ENCODE measurements at places on chromosomes 11 and 22.

- DNase-seq, result no peak
Observed at GRCh38 chr11:68689737-68690625, 5.6 kb downstream of the GAL start.

DNA sequence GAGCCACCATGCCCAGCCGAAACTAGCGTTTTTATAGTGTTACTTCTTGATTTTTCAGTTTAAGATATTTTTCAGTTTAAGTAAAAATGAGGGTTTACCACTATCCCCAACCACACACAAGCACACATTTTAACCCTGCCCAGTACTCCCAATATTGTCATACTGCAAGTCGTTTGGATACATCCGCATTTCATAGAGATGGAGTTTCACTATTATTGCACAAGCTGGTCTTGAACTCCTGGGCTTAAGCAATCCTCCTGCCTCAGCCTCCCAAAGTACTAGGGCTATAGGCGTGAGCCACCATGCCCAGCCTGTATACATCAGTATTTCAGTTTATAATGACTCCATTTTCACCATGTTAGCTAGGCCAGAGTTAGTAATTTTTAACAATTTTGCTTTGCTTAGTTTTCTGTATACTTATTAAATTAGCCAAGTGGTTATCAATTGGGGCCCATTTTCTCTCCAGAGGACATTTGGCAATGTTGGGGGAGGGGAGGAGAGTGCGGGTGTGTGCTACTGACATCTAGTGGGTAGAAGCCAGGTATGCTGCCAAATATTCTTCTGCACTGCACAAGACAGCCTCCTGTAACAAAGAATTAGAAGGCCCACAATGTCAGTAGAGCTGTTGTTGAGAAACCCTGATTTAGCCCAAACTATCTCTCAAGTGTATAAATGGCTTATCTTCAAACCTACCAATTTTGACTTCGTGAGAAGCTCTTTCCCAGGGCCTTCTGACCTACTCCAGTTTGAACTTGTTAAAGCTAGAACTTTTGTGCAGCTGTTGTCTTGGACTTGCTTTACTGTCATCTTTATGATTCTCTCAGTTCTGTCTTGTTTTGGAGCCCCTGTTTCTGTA lies 7.3 kb downstream of the USP47 start:
- DNase-seq, result peak; percentile 44

- no peak for DNase-seq
Observed at GRCh38 chr11:134988495-134988894, 576.5 kb upstream of the B3GAT1 start.

DNA sequence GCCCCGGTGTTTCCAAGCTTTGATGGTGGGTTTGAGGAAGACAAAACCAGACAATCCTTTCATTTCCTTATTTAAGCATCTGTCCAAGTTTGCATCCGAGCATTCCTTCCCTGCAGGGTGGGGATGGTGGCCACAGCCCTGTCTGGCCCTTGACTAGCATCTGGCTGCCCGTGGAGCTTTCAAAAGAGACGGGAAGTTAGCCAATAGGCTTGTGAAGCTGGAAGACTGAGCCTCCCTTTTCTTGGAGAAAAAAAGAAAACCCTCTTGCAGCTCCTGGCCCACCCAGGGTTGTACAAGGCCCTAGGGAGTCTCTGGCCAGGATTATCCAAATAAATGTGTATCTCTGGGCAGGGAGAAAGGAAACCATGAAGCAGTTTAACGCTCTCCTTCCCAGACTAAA lies 60.6 kb downstream of the MICAL2 start:
- no peak for DNase-seq

DNA sequence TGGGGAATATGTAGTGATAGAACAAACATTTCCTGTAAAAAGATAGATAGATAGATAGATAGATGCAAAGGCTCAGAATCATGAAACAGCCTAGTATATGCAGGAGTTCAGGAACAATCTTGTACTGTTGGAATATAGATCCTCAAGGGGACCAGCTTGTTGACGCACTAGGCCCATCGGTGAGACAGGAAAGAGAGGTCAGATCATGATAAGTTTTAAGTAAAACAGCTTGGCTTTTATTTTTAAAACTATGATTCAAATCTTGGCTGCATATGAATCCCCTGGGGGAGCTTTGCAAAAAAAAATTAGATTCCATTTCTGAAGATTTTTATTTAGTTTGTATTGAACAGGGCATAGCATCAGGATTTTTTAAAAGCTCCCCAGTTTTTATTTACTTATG lies 185.8 kb downstream of the TRPC6 start:
- no peak for DNase-seq

GRCh38 chr11:21603886-21604285 lies 589.0 kb upstream of the ANO5 start:
- DNase-seq, result no peak

DNA sequence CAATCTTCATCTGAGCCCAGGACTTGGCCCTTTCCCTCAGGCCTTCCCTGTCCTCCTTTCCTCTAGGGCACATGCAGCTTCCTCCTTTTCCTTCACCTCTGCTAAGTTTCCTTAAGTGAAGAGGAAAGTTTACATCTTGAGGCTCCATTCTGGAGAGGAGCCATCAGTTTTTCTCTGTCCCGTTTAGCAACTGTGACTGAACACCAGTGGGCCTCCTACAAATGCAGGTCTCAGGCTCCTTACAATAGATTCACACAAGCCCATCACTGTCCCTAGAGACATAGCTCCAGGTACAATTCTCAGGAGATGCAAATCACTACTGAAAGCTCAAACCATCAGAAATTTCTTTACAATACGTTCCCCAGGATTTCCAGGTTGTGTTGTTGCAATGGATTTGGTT lies 23.3 kb upstream of the LYVE1 start:
- DNase-seq, result no peak

- DNase-seq, result no peak
Observed at GRCh38 chr11:58963551-58964104, 24.3 kb downstream of the GLYATL1 start.

- DNase-seq, result peak; percentile 86
Observed at GRCh38 chr22:36644333-36644757, 59.2 kb downstream of the CACNG2 start.

DNA sequence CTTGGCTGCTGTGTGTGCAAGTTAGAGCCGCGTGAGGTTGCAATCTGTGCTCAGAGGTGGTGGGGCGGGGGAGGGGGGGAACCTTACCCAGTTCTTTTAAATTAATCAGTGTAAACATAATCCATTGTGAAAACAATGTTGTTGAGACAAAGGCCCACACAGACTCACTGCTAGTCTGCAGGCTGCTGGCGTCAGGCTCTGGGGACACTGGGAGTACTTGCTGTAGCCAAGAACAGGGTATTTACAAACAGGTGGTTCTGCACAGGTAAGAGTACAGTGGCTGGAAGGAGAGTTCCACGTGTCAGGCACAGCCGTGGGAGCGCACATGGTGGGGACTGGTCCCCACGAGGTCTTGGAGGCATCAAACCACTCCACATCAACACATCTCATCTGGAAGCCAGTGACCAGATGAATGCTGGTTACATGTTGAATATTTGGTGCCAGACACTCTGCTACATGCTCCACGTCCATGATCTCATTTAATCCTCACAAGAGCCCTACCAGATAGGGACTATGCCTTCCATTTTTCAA lies 27.4 kb downstream of the SCUBE1 start:
- DNase-seq, result no peak

DNA sequence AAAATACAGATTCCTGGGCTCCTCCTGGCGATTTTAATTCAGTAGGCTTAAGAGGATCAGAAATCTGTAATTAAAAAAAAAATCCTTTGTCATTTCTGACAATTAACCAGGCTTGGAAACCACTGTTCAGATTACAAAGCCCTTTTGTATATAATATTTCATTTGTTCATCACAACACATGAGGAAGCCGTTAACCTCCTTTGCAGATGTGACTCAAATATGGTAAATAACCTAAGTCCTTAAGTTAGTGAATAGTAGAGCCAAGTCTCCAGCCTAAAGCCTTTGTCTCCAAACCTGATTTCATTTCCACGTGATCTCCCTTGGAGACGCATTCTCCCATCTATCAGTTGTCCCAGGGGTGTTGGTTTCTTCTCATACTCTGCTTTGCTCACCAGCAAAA lies 67.6 kb downstream of the UBASH3B start:
- DNase-seq, result no peak

GRCh38 chr11:32428665-32429303 lies 6.6 kb downstream of the WT1 start:
- no peak for DNase-seq

GRCh38 chr11:70399681-70400112 lies 1.4 kb downstream of the CTTN start:
- peak; percentile 80 for DNase-seq

GRCh38 chr11:76803811-76804600 lies 20.9 kb downstream of the TSKU start:
- DNase-seq, result peak; percentile 94

- no peak for DNase-seq
Observed at GRCh38 chr11:95104121-95104830, 14.6 kb downstream of the ENDOD1 start.

- DNase-seq, result no peak
Observed at GRCh38 chr11:134330611-134331353, 1.0 kb upstream of the GLB1L2 start.

DNA sequence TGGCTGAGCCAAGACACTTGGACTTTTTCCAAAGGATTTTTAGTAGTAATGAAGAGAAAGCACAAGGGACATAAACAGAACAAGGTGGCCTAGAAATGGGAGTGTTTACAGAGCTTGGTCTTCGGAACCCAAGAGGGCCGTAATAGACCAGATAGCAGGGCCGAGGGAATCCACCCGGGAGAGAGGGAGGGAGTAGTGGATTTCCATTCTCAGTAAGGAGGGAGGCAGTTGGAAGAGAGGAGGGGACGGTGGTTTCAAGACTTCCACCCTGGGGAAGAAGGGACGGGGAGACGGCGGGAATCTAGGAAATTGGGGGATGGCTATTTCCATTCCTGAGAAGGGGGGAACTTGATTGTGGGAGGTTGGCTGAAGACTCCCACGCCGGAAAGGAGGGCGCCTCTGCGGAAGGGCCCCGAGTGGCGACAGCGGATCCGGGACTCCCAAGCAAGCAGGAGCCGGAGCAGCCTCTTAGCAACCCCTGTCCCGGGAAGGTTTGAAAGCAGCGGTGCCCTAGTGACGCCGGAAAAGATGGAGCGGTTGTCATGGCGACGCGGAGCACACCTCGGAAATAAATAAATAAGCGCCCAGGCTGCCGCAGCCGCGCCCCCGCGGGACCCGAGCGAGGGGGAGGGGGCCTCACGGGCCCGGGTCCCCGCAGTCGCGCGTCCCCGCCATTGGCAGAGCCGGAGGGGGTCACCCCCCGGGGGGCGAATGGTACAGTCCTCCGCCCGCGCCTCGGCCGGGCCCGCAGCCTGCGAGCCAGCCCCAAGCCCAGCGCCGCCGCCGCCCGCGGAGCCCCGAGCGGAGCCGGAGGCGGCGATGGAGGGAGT lies 31.6 kb downstream of the EIF3F start:
- no peak for DNase-seq

DNA sequence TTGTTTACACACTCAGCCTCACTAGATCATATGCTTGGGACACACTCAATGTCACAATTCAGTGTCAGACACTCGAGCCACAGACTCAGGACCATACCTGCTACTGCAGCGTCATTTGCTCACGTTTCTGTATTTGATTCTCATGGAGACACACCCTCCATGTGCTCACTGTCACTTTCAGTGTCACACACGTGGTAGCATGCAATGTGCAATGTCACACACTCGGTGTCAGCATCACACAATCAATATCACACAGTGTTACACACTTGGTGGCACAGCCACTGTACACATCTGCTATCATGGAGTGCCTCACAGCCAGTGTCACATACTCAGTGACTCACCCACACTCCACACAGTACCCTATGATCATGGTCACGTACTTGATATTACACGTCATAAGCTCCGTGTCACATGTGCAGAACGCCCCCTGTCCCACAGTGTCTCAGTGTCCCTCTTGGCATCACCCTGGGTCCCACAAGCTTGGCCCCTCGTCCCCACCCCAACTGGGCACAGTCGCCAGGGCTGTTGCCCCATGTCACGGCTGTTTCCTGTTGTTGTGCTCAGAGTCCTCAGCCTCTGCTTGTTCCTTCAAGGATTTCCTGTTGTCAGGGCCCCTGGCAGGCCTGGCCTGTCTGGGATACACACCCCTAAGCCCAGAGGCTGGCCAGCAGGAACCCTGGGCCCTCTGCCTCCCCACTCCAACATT lies 49.6 kb downstream of the PDE2A start:
- peak; percentile 63 for DNase-seq

- DNase-seq, result peak; percentile 28
Observed at GRCh38 chr11:1548221-1549070, 23.6 kb downstream of the DUSP8 start.

GRCh38 chr11:116333001-116333535 lies 439.7 kb downstream of the BUD13 start:
- peak; percentile 44 for DNase-seq

- no peak for DNase-seq
Observed at GRCh38 chr11:100706179-100706578, 19.1 kb downstream of the ARHGAP42 start.

- DNase-seq, result no peak
Observed at GRCh38 chr22:23514322-23515038, 65.6 kb downstream of the IGLL1 start.

- DNase-seq, result no peak
Observed at GRCh38 chr22:25437414-25438160, 126.9 kb upstream of the GRK3 start.

DNA sequence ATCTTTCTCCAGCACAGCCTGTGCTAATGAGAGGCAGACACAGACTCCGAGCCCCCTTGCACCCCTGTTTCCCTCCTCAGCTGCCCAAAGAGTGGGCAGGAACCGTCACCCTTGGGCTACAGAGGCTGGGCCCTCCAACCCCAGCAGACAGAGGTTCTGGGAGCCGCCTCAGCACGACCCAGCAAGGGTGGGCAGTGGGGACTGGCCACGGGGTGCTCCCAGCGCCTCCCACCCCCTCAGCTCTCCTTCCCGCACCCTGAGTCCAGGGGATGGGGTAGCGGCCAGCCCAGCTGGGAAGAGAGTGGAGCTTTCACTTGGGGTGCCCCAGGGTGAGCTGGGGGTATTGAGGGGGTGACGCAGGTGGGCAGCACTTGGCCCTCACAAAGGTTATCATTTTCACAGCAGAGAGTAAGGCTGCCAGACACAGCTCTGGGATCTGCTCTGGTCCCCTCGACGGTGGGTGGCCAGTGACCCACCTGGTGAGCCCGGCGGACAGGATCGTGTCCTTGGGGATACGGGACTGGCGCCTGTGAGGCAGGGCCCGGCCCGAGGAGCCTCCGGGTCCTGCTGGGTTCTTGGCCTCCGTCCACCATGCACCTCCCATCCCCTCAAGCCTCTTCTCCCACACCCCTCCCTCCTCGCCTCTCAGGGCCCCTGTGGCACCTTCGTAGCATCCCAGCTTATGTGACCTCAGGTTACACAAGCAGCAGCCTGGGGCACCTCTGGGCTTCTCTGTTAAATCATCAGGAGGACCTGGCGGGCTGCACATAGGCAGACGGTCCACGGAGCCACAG lies 14.4 kb upstream of the BRSK2 start:
- DNase-seq, result no peak

GRCh38 chr11:119101759-119102423 lies at the start of gene DPAGT1:
Gene DPAGT1 (minus strand): TSS chr11:119101853. CDS start chr11:119101655, 198 bp downstream.
- DNase-seq, result peak; percentile 95

GRCh38 chr11:129270446-129270845 lies 78.3 kb upstream of the ARHGAP32 start:
- no peak for DNase-seq

DNA sequence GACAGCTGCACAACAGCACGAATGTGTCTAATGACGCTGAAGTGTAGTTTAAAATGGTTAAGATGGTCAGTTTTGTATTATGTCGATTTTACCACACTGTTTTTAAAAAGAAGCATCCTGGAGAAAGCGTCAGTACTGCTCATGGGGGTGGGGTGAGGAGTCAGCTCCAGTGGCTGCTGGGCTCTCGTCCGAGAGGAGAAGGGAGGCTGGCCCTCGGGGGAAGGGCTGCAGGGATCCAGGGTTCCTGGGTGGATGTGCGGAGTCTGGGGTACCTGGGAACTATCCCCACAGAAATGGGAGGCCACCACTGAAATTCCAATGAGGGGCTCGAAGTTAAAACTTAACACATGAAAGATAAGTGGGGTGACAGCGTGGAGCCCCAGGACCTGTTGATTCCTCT lies 11.9 kb downstream of the C11orf21 start:
- no peak for DNase-seq
